ENCODE measurements at places on chromosomes 12 and 14. TPM values are rescaled to one million over a fixed set of nuclear protein-coding genes. Genes with fewer than 3 reads are reported as not detected.

- DNase-seq, result no peak
Observed at GRCh38 chr14:90288651-90289355, 32.5 kb downstream of the PSMC1 start.

GRCh38 chr14:75310295-75311111 is 31.9 kb downstream of the FOS start:
- peak; percentile 69 for DNase-seq

- DNase-seq, result peak; percentile 73
Observed at GRCh38 chr14:39432619-39433451, 602 bp upstream of the FBXO33 start.

DNA sequence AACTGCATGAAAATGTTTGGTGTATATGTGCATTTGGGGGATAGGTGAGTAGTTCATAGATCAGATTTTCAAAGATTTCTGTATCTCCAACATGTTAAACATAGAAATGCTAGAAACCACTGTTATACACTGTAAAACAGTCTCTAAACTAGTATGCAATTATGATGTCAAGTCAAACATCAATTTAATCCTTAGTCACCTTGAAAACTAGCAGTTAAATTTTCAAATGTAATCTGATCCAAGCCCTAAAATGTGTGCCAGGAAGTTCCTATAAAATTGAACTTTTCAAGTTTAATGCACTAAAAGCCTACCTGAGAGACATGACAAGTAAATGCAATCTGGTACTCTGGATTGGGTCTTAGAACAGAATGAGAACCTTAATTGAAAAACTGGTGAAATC is 14.5 kb downstream of the SLC35F4 start:
- no peak for DNase-seq

PAX9 gene
- total RNA-seq, result not detected

DNA sequence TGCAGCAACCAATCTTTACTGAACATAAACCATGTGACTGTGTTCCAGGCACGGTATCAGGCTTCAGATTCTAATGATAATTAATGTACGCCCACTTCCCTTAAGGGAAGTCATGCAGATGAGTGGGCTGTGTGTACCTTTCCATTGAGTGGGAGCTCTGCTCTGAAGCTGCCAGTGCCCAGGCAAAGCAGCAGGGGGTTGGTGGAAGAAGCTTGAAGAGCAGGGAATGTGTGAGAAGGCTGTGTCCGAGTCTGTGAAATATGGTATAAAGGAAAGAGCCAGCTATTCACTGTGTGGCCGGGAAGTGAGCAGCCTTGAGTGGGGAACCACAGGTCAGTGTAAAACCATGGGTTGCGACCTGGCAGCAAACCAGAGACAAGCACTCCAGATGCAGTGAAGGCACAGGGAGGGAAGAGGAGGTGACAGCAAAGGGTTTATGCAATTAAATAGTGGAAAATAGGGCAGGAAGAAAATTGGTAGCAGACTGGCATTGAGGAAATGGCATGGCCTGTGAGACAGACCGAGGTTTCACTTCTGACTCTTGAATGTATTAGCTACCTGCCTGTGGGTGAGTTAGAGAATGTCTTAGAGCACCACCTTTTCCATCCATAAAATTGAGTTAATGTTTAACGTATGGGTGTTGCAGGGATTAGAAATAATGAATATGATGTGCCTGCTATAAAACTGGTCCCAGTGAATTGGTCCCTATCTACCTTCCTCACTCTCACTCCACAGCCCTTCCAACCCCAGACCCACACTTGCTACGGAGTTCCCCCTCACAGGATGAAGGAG is 116.4 kb downstream of the NTF3 start:
- no peak for DNase-seq

OLR1 gene
- 4.1 TPM for total RNA-seq

P2RX2 gene
- not detected for total RNA-seq

EID3 gene
- total RNA-seq, result 4.5 TPM

DNA sequence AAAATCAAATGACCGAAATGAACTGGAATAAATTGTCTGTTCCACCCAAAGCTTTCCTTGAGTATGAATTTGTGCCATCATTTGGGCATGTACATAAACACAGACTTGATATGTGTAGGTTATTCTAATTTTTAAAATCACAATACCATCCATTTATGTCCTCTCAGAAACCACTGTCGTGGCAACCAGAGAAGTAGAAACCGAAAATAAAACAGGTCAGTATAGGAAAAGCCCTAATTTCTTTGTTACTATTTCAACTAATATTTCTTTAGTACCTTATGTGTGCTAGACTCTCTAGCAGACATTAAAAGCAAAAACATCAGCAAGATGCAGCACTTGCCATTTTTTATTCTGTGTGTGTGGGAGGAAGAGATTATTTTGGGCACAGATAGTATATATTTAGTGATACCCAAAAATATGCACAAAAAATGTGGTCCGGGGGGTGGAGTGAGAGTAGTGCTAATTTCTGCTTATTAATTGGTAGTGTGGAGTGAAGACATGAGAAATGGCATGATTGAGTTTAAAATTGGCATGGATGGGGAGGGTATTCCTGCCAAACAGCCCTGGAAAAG is 130.8 kb upstream of the CNTN1 start:
- no peak for DNase-seq

GLS2 gene
- 4.1 TPM for total RNA-seq

GRCh38 chr14:30521899-30522736 is 36.8 kb upstream of the G2E3 start:
- DNase-seq, result peak; percentile 24

DNA sequence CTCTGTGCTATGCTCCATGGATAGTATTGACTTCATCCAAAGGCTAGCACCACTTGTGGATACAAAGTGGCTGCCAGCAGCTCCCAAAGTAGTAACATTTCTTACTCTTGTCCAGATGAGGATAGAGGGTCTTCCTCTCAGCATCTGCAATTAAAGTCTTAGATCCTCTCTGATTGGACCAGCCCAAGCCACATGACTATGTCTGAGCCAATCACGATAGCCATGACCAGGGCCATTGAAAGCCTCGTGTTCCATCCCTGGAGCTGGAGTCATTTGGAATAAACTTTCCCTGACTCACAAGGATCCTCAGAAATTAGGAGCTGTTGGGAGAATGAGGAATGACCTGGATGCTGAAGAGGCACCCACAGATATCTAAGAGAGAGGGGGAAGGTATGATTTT is 28.5 kb upstream of the SLC24A4 start:
- DNase-seq, result no peak

- DNase-seq, result no peak
Observed at GRCh38 chr14:72736786-72737559, 156.9 kb downstream of the DPF3 start.

DNA sequence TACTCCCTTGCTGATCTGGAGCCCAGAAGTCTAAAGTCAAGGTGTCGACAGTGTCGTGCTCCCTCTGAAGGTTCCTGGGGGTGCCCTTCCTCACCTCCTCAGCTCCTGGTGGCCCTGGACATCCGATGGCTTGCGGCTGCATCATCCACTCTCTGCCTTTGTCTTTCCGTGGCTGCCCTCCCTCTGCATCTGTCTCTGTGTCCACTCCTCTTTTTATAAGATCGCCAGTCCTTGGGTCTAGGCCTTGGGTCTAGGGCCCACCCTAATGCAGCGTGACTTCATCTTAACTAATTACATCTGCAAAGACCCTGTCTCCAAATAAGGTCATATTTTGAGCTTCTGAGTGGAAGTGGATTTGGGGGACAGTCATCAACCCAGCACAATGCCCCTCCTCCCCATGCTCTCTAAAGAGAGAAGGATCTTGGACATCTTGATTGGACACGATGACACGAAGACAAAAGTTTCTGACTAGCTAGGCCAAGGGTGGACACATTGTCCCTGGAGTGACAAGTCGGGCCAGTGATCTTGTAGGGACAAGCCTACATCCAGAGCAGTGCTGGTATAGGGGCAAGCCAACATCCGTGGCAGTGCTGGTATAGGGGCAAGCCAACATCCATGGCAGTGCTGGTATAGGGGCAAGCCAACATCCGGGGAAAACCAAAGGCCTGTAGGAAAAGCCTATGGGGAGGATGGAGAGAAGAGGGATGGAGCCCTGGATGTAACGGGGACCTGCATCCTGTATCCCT is 93.9 kb upstream of the DIO3 start:
- no peak for DNase-seq

- DNase-seq, result no peak
Observed at GRCh38 chr12:100566887-100567637, 6.4 kb upstream of the GAS2L3 start.

FZD10 gene
- total RNA-seq, result 0.41 TPM

DNA sequence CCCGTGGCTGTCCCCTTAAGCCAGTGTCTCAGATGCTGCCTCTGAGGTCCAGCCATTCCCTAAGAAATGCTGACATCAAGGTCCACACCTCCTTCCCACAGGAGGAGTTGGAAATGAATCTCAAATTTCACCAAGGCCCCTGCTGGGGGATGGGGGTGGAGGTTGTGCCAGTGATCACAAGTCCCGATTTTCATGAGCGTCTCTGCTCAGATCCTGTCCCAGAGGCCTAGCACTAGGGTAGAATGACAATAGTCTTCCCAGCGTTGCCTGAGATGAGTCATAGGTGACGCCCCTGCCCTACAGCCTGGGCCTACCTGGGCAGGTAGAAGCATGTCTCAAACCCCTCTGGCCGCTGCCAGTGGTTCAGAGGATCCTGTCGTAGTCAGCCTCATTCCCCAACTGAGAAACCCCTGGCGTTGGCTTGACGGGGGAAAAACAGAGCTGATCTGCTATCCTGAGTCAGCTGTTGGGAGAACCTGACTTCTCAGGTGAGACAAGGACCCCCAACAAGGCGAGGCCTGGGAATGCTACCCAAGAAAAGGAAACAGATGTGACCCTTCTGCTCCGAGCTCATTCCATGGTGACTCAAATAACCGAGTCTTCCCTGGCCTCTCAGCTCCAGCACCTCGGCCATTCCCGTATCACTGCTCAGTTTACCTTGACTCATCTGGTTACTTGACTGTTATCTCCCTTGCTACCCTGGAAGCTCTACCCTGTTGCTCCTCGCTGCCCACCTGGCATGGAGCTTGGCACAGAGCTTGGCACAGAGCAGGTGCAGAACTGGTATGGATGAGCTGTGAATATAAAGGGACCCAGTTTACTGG is 21.8 kb upstream of the SPPL3 start:
- DNase-seq, result no peak

DNA sequence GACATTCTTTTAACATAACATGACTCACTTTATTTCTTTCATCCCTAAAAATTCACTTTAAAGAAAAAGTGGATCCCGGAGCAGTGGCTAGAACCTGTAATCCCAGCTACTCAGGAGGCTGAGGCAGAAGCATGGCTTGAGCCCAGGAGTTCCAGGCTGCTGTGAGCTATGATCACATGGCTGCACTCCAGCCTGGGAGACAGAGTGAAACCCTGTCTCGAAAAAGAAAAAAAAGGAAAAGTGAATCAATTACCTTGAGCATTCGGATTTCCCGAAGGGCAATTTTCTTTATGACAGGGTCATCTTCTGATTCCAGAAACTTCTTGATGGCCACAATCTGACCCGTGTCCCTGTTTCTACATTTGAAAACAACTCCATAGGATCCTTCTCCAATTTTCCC is 1.2 kb downstream of the CDKL1 start:
- DNase-seq, result no peak

PLEKHD1 gene
- total RNA-seq, result 0.41 TPM

DNA sequence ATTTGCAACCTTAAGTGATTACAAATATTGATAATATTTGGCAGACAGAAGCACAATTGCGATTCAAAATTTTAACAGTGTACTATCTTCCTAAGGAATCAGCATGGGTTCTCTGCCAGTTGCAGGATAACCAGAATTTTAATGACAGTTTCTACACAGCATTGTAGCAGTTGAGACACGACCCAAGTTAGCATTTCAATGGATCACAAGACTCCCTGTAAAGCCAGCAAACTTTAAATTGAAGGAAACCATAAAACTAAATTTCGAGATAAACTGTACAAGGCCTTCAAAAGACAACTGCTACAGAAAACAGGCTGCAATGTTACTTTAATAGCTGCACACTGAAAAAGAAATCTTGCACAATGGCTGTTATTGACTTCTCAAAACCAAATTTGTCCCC is 154.9 kb downstream of the MED13L start:
- no peak for DNase-seq

- no peak for DNase-seq
Observed at GRCh38 chr12:79895071-79895470, 39.8 kb downstream of the PPP1R12A start.

GRCh38 chr12:22610131-22610530 is 14.8 kb upstream of the ETNK1 start:
- no peak for DNase-seq

CIROP gene
- total RNA-seq, result not detected

CACNA2D4 gene
- total RNA-seq, result not detected

DNA sequence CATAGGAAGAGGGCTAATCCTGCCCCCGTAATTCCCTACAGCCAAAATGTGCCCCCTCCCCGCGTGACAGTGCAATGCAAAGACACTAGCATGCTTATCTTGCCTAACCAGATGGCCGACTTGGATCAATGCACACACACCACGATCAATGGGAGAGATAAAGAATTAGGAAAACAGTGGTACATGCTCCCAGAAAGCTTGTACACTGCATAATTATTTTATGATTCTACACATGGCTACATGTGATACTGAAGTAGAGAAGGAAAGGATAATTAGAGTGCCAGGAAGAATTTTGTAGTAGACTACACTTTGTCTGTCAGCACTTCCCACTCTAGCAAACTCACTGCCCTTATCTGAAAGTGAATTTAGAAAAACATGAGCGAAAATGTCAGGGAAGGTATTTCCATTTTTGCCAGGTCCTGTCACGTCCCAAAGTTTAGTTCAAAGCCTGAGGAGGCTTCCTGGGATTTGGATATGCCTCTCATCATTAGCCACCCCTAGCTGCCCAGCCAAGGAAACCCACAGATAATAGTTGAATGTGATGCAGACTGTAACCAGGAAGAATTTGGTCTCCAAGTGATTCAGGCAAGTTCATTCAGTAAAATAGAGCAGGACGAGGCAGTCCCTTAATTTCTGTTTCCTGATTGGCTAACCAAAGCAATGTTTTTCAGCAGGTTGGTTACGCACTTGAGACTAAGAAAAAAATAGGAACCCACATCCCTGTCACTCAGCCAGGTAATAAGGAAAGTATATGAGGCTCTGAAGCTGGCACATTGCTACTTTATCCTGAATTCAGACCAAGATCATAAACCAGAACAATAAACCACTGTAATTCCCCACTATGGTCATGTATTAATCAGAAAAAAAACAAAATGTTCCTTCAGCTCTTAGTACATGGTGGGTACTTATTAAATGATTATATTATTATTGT is 199.6 kb upstream of the OTX2 start:
- DNase-seq, result no peak

GRCh38 chr12:110756611-110757010 is 13.9 kb upstream of the PPP1CC start:
- DNase-seq, result no peak

Measured in frontal cortex (tissue), 4 donors.